ENCODE measurements at places on chromosomes 1 and 21. TPM values are rescaled to one million over a fixed set of nuclear protein-coding genes. Genes with fewer than 3 reads are reported as not detected.

SERPINC1 gene
- total RNA-seq: 0.98 TPM

FMO3 gene
- total RNA-seq: not detected

RAB7B gene
- not detected for total RNA-seq

UBASH3A gene
- total RNA-seq: not detected
